ENCODE measurements at places on chromosomes 3 and 15.
A peak's percentile ranks its signal among the peaks of the same experiment; 100 is the strongest.

GRCh38 chr3:118946449-118946848 is 88.2 kb downstream of the IGSF11 start:
- DNase-seq: no peak

GRCh38 chr3:78732893-78733292 is 1034.9 kb downstream of the ROBO1 start:
- DNase-seq: no peak

DNA sequence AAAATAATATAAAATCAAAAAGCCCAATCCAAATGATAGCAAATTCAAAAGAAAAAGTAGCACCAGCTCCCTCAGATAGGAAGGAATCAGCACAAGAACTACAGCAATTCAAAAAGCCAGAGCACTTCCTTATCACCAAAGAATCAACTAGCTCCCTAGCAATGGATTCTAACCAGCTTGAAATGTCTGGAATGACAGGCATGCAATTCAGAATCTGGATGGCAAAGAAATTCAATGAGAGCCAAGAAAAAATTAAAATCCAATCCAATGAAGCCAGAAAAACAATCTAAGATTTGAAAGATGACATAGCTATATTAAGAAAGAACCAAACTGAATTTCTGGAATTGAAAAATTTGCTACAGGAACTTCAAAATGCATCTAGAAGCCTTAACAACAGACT is 1334.4 kb upstream of the ALCAM start:
- no peak for DNase-seq

- no peak for DNase-seq
Observed at GRCh38 chr3:31284776-31285175, 247.9 kb upstream of the STT3B start.

DNA sequence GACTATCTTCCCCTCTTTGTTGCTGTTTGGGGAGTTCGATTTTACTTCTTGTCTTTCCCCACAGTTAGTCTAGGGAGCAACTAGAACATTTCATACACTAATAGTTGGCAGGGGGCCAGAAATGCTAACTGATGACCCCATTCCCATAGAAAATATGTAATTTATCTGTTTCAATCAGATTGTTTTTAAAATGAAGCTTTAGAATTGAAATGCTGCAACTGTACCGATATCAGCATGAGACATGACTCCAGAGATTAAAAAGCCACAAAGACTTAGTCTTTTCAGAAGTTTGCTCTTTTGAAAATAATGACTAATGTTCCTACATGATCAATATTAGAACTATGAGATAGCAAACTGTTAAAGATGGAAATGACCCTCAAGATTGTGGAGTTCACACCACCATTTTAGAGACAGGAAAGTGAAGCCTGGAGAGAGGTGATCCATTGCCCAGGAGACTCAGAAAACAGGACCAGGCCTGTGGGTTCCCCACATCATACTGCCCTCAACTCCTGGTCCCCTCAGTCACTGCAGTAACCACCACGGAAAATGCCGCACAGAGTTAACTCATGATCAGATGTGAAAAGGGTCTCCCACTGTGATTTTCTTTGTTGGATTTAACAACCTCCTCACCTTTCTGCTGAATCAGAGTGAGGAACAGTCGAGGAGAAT is 130.3 kb downstream of the CHDH start:
- peak; percentile 7 for DNase-seq

GRCh38 chr3:145183261-145183660 is 977.7 kb downstream of the PLOD2 start:
- DNase-seq: no peak

DNA sequence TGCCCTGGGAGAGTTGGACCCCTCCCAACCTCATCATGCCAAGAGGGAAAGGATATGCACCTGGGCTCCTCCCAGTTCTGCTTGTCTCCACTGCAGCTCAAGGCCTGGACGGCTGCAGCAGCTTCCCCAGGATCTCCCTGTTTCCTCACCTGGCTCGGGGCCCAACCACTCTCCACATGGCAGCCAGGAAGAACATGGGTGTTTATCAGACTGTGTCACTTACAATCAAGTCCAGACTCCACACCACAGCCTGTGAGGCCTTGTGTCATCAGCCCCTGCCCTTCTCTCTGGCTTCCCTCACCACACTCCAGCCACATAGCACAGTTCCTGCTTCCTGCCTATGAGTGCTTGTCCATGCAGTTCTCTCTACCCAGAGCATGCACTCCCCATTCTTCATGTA is 534.4 kb downstream of the EPHB1 start:
- no peak for DNase-seq

GRCh38 chr3:196111939-196112386 is 30.1 kb upstream of the TFRC start:
- DNase-seq: no peak

DNA sequence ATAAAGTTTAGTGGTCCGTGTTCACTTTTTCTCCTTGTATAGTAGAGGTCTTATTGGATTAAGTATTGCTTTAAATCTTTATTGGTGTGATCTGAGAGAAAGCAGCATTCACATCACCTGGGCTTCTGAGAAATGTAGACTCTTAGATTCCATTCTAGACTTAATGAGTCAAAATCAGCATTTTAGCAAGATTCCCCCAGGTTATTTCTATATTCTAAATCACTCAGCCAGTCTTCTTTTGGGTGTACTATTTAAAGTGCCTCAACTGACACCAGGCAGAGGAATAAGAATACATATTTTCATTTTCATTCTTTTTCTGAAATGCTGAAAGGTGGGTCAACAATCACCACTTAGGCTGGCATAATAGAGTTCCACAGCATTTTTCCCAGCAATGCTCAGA is 481.7 kb downstream of the TUSC7 start:
- DNase-seq: no peak

- no peak for DNase-seq
Observed at GRCh38 chr15:51917493-51917892, 54.1 kb downstream of the LEO1 start.

GRCh38 chr3:111668888-111669488 is 73.8 kb upstream of the ZBED2 start:
- peak; percentile 83 for DNase-seq

DNA sequence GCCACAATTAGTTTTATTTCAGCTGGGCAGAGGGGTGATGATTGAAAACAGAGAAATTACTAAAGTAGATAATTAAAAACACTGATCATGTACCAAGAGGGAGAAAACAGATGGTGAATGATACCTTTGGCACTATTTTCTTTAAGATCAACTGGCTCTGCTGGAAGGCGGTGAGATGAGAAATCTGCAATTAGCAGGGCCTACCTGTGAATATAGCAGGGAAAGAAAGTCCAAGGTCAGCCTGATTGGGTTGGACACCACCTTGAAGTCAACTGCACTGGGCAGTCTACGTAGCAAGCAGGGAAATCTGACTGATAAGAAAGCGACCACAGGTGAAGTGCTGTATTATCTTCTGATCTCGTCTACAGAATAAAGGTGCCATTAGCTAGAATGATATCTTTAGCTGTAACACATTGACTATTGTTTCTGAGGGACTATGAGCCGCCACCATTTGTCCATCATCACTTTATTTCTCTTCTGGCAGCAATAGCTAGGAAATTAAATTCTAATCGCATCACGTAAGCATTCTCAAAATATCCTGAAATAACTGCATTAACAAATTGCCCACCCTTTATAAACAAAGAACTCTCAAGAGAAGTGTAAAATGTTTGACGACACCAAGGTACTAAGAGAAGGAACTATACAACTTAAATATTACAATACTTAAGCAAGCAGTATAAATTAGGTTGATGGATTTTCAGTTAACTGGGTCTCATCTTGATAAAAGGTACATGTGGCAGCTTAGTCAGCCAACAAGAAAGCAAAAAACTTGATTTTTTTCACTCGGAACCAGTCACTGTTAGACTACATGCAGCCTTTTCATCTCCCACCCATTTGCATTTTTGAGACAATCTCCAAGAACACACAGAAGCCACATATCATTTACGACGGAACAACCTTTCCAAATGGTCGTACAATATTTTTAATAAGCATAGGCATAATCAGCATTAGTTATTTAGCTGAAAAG is 1.3 kb downstream of the NEDD4 start:
- no peak for DNase-seq

- DNase-seq: peak; percentile 50
Observed at GRCh38 chr15:40358471-40359353, 693 bp downstream of the DISP2 start.
